ENCODE measurements at places on chromosomes 13 and 19. TPM values are rescaled to one million over a fixed set of nuclear protein-coding genes. Genes with fewer than 3 reads are reported as not detected.

Gene SERTM1
- total RNA-seq = 0.09 TPM

Gene CNOT3
- total RNA-seq = 7.6 TPM

Gene VSTM2B
- not detected for total RNA-seq

Gene ZNF154
- 10.5 TPM for total RNA-seq

Gene MED25
- total RNA-seq = 7.6 TPM

Gene SIRT2
- 26.8 TPM for total RNA-seq

Gene SHANK1
- 1.8 TPM for total RNA-seq

Gene KISS1R
- 0.24 TPM for total RNA-seq

Gene KLK15
- not detected for total RNA-seq

Gene MAMSTR
- total RNA-seq = 0.38 TPM

Gene ZNF534
- total RNA-seq = 0.05 TPM

Gene GPC6
- 6.9 TPM for total RNA-seq

Gene TNNT1
- total RNA-seq = 4.3 TPM

Gene HSPB6
- 0.28 TPM for total RNA-seq

Gene ARID3A
- total RNA-seq = 8.8 TPM

Gene IZUMO2
- not detected for total RNA-seq

Gene SIGLEC11
- total RNA-seq = 0.14 TPM

Gene ZNF442
- 3.8 TPM for total RNA-seq

Gene GARIN5A
- 2.9 TPM for total RNA-seq

Gene BRSK1
- 3.1 TPM for total RNA-seq

Gene OBI1
- 25.3 TPM for total RNA-seq

Gene KIR2DL1
- total RNA-seq = not detected

Gene OR4F17
- not detected for total RNA-seq

Gene ZNF441
- 7.7 TPM for total RNA-seq

Gene SPACA6
- 2.7 TPM for total RNA-seq

Gene ZNF69
- 5.1 TPM for total RNA-seq

Gene LIM2
- not detected for total RNA-seq

Gene ACER1
- total RNA-seq = 0.14 TPM

Gene EEF2
- total RNA-seq = 1,612 TPM

Gene TNFSF9
- 0.52 TPM for total RNA-seq
